ENCODE measurements at places on chromosomes 2 and 18. TPM values are rescaled to one million over a fixed set of nuclear protein-coding genes. Genes with fewer than 3 reads are reported as not detected.

DNA sequence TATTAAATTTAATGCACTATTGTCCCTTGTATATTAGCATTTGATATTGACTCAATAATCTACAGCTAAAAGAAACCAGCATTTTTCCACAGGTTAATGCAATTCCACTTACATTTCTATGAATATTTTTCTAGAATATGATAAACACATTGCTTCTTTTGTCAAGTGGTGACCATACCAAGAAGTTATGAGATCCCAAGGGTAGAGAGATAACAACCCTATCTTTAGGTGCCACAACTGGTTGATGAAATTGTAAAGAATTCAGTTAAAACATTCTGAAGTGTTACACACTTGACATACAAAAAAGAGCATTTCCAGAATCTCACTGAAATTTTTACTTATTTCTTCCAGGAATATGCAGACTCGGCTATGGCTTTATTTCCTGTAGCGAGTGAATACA lies 56.0 kb downstream of the ABCG8 start:
- no peak for DNase-seq

DNA sequence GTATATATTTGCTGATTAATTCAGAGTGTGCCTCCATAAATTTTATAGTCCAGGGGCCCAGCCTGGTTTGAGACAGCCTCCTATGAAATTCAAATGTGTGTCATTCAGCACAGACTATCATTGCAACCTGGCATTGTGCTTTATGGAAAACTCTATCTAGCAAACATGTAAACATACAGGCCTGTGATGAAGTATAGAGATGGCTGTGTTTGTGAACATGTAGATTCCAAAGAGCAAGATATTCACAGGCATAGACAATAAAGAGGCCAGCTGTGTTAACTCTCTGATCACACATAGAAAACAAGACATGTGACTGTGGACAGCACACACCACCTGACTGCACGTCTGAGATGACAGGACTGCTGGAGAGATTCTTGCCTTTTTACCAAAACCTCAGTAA lies 297.9 kb downstream of the EN1 start:
- no peak for DNase-seq

DNA sequence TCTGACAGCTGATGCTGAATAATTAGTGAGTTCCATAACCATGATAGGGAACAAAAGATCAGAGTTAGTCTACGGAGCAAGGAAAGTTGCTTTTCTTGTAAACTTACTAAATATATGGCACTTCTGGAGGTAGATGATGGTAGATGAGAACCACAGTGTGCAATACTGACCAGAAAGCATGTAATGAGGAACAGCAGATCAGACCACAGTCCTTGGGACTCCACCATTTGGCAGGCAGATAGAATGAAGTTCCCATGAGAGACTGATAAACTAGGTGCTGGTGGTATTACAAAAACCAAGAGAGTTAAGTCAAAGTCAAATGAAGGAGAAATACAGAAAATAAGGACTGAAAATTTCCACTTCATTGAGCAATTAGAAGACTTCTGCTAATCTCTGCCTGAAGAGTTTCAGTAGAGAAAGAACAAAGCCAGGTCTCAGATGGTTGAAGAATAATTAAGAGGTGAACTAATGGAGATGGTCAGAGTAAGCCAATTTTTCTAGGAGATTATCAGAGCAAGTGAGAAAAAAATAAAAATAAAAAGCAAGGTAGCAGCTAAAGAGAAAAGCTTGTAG lies 10.4 kb downstream of the CERKL start:
- DNase-seq = no peak

DNA sequence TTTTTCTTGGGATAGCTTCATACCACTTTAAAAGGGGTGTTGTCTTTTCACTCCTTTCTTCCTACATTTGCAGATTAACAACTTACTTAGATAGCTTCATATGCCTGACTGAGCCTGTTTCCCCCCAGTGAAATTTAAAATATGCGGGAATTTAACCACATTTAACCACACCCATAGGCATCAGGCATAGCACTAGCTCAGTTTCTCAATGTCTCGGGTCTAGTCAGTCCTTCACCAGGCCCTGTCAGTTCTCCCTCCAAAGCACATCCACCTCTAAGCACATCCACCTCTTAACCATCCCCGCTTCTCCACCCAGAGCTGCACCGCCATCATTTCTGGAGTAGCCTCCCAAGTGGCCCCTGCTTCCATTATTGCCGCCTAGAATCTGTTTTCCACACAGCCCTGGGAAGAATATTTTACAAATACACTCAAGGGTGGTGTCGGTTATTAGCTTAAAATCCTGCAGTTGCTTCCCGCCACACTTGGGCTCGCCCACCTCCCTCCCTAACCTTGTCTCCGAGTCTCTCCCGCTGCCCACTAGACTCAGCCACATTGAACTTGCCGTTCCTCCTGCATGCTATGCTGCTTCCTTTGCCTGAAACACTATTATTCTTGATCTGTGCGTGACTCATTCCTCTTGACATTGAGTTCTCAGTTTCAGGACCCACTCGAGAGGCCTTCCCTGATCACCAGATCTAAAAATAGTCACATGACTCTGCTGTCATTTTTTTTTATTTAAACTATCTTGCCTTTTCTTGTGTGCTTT lies 68.3 kb downstream of the SPTBN1 start:
- DNase-seq = no peak

- no peak for DNase-seq
These were observed 240.5 kb upstream of the SALL3 start for GRCh38 chr18:78739115-78739514.

GRCh38 chr2:138504546-138505235 lies 3.1 kb downstream of the SPOPL start:
- DNase-seq = no peak

GRCh38 chr18:47919916-47920315 lies 10.5 kb downstream of the SMAD2 start:
- DNase-seq = no peak

- DNase-seq = no peak
These were observed 11.8 kb downstream of the COL4A4 start for GRCh38 chr2:227152093-227152766.

- no peak for DNase-seq
These were observed 439.9 kb upstream of the ETAA1 start for GRCh38 chr2:66957198-66957597.

DNA sequence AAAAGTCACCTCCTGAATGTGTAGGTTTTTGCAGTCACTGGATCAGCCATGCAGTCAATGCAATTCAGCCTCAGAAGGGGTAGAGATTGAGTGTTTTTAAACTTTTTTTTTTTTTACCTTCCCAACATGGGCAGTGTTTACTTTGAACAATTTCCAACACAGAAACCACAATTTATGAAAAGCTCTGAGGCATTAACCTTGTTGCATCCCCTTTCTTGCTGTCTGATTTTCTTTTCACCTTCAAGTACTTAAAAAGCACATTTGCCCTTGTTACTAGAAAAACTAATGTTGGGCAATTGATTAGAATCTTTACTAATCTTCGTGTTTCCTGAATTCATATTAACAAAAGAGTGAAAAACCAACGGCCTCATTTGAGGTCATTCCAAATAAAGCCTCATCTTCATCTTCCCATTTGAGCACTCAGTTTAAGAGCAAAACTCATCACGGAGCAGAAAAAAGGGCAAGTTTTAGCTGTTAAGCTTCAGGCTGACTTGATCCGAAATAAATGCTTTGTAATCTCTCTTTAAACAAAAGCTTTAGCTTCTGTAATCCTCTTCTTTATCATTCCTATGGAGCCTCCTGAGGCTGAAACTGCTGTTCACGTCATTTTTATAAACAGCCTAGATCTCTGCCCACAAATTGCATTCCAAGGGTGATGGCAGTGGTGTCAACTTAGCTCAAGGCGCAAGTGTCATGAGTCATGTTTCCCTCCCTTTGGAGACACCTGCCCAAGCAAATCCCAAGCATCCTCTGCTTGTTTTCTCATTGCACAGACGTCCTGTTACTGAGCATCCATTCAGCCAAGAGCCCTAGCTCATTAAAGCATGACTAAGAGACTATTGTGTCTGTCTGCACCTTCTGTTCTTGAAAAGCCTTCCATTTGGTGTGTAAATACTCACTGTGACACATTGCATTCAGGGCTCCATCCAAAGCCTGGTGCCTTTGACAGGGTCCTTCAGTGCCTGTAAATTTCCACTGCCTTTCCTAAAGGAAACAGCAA lies 107.7 kb downstream of the HNMT start:
- no peak for DNase-seq

GRCh38 chr2:189466656-189467055 lies 25.4 kb downstream of the WDR75 start:
- no peak for DNase-seq

GRCh38 chr18:74148543-74149070 lies 284 bp downstream of the TIMM21 start:
- no peak for DNase-seq

DNA sequence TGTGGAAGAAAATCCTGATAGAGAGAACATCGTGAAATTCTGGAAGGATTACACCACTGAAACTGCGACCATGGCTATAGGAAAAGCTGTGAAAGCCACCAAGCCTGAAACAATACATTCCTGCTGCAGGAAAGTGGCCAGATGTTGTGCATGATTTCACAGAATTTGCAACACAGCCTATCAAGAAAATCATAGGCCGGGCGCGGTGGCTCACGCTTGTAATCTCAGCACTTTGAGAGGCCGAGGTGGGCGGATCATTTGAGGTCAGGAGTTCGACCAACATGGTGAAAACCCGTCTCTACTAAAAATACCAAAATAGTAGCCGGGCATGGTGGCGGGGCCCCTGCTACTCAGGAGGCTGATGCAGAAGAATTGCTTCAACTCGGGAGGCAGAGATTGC lies 360.2 kb downstream of the CDH7 start:
- DNase-seq = no peak

DNA sequence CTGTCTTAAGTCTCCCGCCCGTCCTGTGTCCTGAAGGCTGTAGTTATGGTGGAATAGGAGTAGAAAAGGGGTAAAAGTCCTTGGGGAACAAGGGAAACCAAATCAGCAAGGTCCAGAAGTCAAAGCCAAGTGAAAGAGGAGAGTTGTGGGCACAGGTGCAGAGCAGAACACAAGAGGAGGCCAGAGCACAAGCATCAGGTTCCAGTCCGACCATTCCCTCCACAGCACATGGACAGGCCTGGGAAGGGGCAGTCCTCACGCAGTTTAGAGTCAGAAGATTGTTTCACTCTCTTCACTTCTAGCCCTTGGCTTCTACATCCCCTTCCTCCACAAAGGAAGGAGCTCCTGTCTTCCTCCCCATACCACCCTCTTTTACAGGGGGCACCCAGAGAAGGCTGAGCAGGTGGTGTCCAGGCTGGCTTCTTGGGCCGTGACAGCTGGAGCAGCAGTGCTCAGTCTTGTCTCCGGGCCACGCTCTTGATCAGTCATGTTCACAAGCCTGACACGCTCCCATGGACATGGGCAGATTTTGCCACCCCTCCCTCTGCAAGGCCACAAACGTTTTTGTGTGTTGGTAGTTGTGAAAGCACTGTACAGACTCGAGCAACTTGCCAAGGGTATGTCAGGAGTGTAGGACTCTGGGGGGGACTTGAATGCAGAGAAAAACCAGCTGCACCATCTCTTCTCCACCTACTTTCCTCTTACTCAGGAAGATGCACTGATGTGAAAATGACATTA lies 138.5 kb upstream of the DAPL1 start:
- no peak for DNase-seq

GRCh38 chr2:132936261-132936660 lies 266.3 kb upstream of the LYPD1 start:
- DNase-seq = no peak

DNA sequence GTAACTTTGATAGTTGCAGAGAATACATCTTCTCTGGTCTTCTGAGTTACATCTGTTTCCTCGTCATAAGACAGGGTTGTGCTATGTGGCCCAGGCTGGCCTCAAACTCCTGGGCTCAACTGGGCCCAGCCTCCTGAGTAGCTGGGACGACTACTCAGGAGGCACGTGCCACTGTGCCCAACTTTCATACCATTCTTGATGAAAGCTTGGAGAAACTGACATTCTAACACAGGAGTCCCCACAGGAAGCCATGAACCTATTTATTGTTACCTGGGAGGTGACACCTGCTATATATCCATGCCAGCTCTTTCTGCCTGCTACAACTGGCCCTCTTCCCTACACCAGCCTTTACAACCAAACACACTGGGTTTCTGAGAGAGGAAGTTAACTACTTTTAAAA lies 19.1 kb downstream of the EIF2AK3 start:
- DNase-seq = no peak

DNA sequence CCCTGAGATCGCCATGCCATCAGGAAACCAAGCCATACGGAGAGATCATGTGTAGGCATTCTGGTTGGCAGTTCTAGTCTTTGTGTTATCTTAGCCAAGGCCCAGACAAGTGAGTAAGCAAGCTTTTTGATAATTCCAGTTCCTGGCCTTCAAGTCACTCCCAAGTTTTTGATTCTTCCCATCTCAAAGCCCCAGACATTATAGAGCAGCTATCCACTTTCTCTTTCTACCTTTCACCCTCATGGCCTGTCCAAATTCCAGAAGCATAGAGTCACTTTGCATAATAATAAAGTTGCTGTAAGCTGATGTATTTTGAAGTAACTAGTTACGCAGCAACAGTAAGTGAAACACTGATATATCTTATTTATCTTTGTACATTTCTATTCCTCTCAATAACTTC lies 26.8 kb upstream of the IL1RL1 start:
- no peak for DNase-seq

DNA sequence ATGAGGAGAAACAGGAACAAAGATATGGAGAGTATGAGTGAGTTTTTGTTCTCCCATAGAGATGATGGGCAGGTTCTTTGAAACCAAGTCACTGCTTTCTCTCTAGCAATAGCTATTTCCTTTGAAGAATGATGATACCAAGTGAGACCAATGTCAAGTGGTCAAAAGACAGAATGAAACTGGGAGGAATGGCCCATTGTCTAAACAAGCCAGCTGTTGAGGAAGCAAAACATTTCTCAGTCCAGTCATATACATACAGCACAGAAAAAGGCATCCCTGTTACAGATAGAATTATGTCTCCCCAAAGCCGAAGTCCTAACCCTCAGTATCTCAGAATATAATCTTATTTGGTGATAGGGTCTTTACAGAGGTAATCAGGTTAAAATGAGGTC lies 66.1 kb upstream of the EPC2 start:
- DNase-seq = no peak

DNA sequence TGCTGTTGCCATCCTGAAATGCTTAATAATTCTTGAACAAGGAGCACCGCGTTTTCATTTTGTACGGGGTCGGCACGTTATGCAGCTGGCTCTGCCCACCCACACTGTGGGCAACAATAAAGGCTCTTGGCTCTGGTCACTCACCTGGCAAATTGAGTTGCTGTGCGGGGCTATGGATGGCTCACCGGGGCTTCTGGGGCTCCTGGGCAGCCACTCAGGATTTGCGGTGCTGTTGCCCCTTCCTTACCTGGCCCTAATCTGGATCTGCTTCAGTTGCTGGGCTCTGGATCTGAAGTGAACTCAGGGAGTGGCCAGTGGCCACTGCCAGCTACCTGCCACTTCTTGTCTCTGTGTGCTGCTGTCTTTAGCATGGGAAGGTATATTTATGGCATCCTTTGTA lies 22.7 kb downstream of the RHOB start:
- DNase-seq = no peak

C2orf72 gene
- polyA plus RNA-seq = 94.9 TPM

DCDC2C gene
- polyA plus RNA-seq = not detected

IL36RN gene
- not detected for polyA plus RNA-seq

TWIST2 gene
- 0.20 TPM for polyA plus RNA-seq

RBM44 gene
- polyA plus RNA-seq = 0.21 TPM

IL1B gene
- 0.25 TPM for polyA plus RNA-seq

MTCL1 gene
- 1.3 TPM for polyA plus RNA-seq

TIA1 gene
- 10.2 TPM for polyA plus RNA-seq

MAP2 gene
- polyA plus RNA-seq = 1.6 TPM

FAM228A gene
- polyA plus RNA-seq = 0.32 TPM

All from liver (tissue), 10 donors.